Kidney epithelial cell (primary cell): ENCODE measurements at places on chromosomes 6 and 20.

DNA sequence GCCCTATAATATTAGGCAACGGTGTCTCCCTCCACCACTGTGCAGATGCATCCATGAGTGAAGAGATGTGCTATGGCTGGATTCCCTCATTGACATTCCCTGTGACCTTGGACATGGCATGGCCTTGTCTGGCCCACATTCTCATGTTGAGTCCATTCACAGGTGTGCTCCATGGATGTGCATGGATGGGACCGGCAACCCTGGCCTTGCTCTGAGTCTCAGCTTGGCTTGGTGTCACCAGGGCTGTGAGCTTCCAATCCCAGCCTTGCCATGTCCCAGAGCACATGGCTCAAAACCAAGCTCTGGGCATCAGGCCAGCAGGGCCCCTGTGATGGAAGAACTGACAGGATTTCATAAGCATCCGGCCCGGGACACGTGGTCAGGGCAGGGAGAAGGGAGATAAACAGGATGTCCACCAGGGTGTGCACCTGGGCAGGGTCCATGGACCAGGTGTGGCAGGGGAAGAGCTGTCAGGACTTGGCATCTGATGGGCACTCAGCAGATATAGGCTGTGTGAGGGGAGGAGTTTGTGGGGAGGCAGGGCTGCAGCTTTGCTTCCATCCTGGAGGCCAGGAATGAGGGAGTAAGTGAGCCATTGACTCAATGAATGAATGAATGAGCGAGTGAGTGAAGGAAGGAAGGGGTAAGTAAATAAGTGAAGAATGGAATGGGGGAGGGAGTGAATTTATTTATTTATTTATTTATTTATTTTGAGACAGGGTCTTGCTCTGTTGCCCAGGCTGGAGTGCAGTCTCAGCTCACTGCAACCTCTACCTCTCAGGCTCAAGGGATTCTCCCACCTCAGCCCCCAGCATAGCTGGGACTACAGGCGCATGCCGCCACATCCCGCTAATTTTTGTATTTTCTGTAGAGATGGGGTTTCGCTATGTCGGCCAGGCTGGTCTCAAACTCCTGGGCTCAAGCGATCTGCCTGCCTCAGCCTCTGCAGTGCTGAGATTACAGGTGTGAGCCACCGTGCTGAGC, 15.7 kb downstream of the NRSN2 start:
- peak; percentile 77 for DNase-seq

GRCh38 chr20:46277602-46278001, 30.7 kb downstream of the CDH22 start:
- no peak for DNase-seq

DNA sequence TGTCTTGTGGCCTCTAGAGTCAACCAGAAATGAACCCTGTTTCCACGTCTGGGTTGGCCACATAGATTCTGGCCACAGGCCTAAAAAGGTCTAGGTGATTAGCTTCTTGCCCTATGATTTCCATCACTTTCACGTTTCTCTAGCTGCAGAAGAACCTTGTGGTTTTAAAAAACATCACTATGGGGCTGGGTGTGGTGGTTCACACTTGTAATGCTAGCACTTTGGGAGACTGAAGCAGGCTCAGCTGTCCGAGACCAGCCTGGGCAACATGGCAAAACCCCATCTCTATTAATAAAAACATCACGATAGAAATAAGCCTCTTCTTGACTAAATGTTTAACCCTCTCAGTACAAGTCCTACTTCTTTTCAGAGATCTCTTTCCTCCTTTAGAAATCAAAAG, 27.6 kb downstream of the POLR1C start:
- DNase-seq, result no peak

DNA sequence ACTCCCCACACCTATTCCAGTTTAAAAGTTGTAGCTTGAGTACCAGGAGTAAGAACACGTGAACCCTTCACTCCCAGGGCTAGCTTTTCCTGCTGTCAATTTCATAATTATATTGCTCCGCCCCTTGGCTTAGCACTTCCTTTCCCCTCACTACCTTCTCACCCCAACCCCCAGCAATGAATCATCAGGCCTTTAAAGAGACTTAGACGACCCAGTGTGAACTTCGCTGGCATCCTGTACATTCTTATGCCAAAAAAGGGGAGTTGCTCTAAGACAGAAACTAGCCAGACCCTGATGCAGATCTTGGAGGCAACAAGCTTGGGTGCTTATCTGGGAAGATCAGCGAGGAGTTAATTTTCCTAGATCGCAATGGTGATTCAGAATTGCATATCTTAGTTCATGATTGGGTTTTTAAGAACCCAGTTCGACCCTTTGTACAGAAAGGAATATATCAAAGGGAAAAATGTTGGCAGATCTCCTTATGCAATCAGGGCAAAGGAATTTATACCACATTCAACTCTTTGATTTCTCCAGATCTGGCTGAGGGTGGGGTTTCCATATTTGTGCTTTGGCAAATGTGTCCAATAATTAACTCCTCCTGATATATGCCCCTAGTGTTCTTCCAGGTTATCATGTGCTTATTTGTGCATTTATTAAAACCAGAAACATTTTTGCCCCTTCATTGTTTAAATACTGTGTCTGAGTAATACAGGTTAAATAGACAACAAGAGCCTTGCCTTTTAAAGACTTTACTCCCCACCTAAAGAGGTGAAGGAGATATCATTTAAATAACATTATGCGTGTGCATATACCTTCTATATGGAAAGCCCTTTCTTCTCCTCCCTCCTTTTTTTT, 8.1 kb upstream of the ATXN1 start:
- DNase-seq, result no peak

DNA sequence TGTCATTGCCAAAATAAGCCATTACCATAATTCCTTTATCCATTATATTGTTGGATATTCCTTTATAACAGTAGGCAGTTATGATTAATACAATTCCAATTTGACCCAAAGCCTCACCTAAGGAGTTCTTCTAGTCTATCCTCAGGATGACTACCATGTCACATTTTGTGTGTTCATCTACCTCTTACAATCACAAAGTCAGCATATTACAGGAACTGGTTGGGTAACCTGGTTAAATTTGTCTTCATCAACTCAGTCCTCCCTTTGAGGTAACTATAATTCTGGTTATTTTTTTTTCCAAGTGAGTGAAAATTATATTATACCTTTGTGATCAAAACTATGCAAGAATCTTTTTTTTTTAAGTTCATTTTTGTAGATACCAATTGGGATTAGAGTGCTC, 540.5 kb downstream of the BTBD3 start:
- no peak for DNase-seq

DNA sequence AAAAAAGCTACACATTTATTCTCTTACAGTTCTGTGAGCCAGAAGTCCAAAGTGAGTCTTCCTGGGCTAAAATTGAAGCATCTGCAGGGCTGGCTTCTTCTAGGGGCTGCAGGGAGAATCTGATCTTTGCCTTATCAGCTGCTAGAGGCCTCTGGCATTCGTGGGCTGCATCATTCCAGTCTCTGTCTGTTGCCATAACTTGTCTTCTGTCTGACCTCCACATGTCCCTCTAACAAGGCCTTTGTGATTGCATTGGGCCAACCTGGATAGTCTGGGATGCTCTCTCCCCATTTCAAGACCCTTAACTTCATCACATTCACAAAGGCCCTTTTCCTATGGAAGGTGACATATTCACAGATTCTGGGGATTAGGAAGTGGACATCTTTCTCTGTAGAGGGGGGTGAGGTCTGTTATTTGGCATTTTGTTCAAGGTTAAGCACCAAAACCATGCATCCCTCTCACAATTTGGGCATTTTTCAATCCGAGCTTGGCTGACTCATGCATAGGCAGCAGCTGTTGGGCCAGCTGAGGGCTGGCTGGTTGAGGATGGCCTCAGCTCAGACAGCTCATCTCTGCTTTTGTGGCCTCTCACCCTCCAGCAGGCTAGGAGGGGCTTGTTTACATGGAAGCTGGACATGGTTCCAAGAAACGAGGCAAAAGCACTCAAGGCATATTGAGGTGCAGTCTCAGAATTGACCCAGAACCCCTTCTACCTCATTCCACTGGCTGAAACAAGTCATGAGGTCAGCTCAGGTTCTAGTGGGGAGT, 116.1 kb upstream of the NXT1 start:
- no peak for DNase-seq

- no peak for DNase-seq
These were observed 1108.2 kb upstream of the GJE1 start for GRCh38 chr6:141024526-141024925.

DNA sequence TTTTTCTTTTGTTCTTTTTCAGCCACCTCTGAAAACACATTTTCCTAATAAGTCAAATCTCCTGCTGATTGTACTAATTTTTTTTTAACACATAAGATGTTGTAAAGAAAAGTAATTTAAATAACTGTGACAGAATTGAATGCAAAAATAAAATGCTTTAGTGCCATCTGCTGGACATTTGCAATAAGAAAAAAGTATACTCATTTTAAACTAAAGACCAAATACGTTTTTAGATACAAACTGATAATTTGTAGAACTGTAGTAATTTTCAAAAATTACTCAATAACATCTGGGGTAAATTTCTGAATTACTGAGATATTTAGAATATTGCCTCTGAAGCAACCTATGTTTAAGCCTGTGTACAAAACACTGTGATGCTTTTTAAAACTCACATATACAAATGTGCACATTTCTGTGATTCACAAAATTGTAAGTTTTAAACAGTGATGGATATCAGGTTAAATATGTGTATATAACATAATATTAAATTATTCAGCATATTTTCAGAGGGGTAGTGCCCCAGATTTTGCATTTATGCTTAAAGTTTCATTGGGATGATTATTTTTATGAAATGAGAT, 198.7 kb downstream of the RIMS1 start:
- no peak for DNase-seq

GRCh38 chr6:45527210-45527609, 149.5 kb upstream of the SUPT3H start:
- DNase-seq, result no peak
